Activated CD8-positive, alpha-beta memory T cell treated with anti-CD3 and anti-CD28 coated beads for 1 hour (primary cell): ENCODE measurements at places on chromosomes 6 and 20.
A peak's percentile ranks its signal among the peaks of the same experiment; 100 is the strongest.

GRCh38 chr6:165732696-165733488 lies 69.9 kb upstream of the PDE10A start:
- no peak for DNase-seq

GRCh38 chr20:39264506-39265172 lies 302.5 kb downstream of the DHX35 start:
- peak; percentile 7 for DNase-seq

GRCh38 chr20:10654250-10654610 lies 19.6 kb downstream of the JAG1 start:
- DNase-seq = no peak

DNA sequence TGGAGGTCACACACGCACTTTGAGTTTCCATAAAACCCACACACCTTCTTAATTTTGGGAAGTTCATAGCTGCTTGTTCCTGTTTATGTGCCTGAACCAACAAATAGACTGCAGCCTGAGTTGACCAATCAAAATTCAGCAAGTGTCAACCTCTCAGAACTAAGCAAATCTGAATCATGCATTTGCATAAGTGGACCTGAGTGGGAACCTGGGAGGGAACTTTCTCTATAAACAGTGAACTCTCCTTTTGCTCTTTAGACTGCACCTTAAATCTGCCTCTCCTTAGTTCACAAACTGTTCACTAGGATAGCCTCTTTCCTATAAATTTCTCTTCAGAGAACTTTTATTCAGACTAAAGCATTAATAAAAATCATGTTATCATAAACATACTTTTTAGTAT lies 37.9 kb downstream of the SLC17A1 start:
- DNase-seq = no peak

DNA sequence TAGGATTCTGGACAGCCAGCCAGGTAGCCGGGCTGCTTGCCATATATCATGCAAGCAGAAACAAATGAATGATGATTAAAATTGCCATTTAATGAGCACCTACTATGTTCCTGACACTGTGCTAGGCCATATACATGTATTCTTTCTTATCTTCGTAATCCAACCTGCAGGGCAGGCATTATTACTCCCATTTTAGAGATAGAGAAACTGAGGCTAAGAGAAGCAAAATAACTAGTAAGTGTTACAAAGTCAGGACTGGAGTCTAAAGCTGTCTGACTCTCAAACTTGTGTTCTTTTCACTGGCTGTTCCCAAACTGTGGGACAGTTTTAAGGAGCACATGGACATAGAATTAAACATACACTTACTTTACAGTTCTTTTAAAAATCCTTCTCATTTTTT lies 2.0 kb downstream of the CD40 start:
- no peak for DNase-seq

- DNase-seq = no peak
Observed at GRCh38 chr6:21046276-21046675, 512.0 kb downstream of the CDKAL1 start.

DNA sequence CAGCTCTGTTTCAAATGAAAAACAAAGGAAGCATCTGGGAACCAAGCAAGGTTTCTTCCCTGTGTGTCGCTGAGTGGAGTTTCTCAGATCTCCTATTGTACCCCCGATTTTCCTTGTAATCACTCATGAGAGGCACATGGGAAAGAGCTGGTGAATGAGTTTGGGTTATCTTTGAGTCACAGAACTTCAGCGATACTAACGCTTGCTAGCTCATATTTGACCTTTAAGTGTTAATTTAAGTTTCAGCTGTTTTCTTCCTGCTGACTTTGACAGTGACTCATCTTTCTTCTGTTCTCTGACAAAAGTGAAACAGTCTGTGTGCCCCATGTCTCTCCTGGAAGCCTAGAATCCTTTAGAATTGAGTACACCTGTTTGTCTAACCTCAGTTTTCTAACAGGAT lies 261.1 kb upstream of the RGS17 start:
- DNase-seq = no peak

DNA sequence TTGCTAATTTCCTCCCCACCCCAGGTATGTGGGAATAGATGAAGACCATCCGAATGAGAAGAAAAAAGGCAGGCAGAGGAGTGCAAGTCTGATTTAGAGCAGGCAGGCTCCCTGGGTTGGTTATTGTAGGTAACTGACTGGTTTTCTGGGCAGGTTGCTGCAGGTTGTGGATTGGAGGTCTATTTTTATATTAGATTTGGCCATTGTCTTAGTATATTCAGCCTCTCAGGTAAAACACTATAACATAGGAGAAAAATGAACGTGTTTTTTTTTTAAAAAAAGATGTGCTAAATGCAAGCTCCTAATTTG lies 492 bp upstream of the TBC1D7 start:
- no peak for DNase-seq

GRCh38 chr20:54382419-54382818 lies 93.0 kb upstream of the DOK5 start:
- DNase-seq = no peak

DNA sequence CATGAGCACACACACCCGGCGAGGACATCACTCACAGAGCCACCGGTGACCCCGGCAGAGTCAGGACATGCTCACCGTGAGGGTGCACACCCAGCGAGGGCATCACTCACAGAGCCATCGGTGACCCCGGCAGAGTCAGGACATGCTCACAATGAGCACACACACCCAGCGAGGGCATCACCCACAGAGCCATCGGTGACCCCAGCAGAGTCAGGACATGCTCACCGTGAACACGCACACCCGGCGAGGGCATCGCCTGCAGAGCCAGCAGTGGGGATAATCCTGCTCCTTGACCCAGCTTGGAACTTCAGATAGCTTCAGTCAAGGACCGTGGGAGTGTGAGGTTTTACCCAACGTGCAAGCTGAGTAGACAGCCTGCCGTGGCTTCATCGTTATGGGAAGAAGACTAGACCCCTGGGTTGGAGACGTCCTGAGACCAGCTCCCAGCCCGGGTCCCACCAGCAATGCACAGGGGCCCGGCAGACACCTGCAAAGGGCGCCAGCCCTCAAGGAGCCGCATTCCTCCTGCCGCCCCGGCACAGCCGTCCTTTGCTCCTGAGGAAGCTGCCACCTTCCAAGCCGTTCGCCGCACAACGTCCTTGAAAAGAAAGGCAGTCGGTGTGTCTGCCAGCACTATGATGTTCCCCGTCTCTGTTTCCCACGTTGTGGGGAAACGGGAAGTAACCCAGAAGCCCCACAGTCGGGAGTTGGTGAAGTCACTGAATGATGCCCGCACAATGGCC lies 192.3 kb downstream of the DLL1 start:
- no peak for DNase-seq

- no peak for DNase-seq
Observed at GRCh38 chr6:144416244-144416643, 131.1 kb downstream of the UTRN start.

GRCh38 chr20:63372971-63373885 lies 12.1 kb upstream of the CHRNA4 start:
- DNase-seq = no peak

- no peak for DNase-seq
Observed at GRCh38 chr6:81731814-81732213, 20.7 kb downstream of the TENT5A start.

GRCh38 chr6:108134213-108134970 lies 31.4 kb upstream of the NR2E1 start:
- DNase-seq = no peak

DNA sequence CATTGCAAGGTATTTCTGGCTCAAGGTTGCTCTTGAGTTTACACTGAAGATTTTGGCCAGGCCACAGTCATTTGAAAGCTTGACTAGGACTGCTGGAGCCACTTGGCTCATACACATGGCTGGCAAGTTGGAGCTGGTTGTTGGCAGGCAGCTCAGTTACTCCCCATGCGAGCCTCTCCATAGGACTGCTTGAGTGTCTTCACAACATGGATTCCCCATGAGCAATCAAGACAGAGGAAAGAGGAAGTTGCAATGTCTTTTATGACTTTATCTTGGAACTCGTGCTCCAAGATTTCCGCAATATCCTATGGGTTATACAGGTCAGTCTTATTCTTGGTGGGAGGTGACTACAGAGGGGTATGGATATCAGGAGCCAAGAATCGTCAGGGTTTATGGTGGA lies 1.4 kb upstream of the MANBAL start:
- DNase-seq = no peak

DNA sequence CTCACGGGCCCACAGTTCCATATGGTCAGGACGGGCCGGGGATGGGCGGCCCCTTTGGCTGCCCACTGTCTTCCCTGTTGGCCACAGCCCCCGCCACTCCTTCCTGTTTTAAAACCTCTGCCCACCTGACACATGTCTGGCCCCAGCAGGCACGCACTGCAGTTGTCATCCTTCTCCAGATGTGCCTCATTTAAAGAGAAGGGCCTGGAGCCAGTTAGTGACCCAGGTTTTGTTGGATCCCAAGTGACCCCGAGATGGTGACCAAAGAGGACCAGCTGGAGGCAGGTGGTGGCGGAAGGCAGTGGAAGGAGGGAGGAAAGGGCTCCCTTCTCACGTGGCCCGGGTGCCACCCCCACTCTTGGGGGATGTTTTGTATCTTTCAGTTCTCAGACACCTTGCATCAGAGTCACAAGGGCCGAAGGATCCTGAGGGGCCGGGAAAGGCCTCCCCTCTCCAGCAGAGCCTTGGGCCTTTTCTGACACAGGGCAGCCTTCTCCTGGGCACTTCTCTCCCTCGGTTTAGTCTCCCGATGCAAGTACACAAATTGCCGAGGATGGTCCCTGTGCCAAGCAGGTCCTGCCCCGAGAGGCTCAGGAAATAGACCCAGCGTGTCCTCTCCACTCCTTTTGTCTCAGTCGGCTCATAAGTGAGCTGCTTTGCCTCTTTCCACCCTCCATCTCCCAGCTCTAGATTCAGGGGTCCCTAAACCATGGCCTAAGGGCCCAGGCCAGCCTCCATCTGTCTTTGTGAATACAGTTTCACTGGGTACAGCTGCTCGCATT lies 117.6 kb downstream of the SULF2 start:
- DNase-seq = no peak

GRCh38 chr6:21914121-21914973 lies 320.8 kb downstream of the SOX4 start:
- no peak for DNase-seq

DNA sequence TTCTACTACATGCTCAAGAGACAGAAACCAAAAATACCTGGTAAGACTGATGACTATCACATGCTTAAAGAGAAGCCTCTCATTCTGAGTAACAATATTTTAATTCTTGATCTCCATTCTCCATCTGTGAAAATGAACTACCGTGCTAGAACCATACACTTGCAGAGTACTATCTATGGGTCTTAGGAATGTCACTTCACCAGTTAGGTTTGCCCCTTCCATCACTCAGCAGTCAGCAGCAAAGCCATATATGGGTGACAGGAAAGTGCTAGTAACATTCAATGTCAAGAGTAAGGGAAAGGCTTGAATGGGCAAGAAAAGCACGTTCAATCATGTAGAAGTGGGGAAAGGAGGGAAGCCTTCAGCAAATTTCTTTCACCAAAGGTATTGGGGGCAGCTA lies 2.3 kb downstream of the DNAAF9 start:
- no peak for DNase-seq

GRCh38 chr20:3786126-3786484 lies 435 bp downstream of the CENPB start:
- DNase-seq = no peak

GRCh38 chr6:26223228-26223627 lies 136.0 kb downstream of the HFE start:
- DNase-seq = no peak

GRCh38 chr6:102641426-102641825 lies 1247.9 kb downstream of the GRIK2 start:
- DNase-seq = no peak
